ENCODE measurements at places on chromosomes 6 and 20.

DNA sequence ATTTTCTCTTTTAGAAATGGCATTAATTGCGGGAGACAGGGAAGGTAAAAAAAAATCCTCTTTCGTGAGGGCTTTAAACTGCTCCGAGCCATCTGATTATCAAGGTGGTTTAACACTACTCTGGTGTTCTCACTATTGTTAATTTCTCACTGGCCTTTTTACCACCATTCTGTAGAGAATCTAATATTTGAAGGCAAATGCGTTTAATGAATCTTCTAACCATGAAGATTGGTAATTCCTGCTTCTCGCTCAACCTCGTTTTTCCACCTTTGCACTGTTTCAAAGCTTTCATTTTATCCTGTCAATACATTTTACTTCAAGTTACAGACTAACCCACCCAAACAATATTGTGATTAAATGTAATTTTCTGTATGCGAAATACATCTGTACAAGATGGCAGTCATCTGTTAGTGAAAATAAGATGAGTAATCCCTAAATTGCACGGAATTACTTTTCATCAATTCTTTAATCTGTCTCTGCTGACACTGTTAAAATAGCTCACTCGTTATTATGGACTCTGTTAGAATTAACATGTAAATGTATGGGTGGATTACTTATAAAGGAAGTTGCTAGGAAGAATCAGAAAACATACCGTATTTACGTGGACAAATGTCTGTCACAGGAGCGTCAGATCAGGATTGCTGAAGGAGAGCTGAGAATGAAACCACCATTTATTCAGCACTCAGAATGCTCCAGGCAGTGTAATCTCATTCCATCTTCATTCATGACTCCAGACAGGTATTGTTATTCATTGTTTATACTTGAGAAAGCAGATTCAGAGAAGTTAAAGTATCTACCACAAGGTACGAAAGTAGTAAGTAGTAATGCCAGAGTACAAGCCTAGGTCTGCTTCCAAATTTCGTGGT is 1.1 kb upstream of the LCA5 start:
- peak; percentile 22 for DNase-seq

- DNase-seq: no peak
Measured at GRCh38 chr6:7938562-7939183, 28.1 kb upstream of the TXNDC5 start.

- peak; percentile 11 for DNase-seq
Measured at GRCh38 chr6:168956884-168957730, 296.5 kb downstream of the THBS2 start.

- DNase-seq: no peak
Measured at GRCh38 chr6:73108949-73109348, 116.3 kb downstream of the KHDC1L start.

DNA sequence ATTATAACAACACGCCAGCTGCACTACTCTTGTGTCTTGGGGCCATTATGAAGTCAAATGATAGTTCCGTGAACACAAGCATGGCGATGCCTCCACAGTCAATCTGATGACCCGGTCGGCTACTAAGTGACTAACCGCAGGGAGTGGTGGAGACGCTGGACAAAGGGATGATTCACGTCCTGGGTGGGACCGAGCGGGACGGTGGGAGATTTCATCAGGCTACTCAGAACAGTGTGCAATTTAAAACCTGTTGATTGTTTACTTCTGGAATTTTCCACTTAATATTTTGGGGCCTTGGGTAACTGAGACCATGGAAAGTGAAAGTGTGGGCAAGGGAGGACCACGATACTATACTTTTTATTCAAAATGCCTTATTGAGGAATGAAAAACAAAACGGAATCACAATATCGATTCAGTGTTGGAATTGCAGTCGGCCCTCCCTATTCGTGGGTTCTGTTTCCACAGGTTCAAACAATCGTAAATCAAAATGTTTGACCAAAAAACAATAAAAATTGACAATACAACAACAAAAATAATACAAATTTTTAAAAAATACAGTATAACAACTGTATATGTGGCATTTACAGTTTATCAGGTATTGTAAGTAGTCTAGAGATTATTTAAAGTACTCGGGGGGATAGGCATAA is 66.5 kb downstream of the MYLK4 start:
- DNase-seq: no peak

DNA sequence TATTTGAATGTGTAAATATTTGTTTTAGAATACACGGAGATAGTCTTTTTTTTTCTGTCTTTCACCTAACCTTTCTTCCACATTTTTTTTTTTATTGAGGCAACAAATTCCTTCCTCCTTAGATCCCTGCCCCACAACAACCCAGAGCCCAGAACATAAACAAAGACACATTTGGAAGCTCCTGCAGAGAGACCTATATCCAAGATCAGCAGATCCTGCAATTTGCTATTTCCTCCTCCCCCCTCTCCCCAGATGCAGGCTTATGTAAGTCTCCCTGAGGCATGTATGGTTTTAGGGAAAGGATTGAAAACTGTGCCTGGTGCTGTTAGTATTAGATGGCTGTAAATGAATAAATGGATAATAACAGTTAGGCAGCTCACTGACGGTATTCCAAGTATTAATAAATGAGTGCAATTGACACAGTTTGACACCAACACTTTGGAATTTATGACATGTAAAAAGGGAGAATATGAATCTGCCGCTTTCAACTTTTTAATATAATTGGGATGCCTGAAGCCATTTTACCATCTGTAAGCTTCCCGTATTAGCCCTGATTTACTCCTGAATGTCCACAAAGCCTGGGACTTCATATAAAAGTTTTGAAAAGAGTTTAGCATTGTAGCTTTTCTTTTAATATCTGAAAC is 608.3 kb upstream of the CITED2 start:
- DNase-seq: no peak

- no peak for DNase-seq
Measured at GRCh38 chr6:169775321-169775720, 23.9 kb downstream of the ERMARD start.

GRCh38 chr6:10659699-10660348 is 34.6 kb downstream of the C6orf52 start:
- DNase-seq: no peak

GRCh38 chr20:60822699-60823607 is 429.1 kb upstream of the CDH4 start:
- no peak for DNase-seq

DNA sequence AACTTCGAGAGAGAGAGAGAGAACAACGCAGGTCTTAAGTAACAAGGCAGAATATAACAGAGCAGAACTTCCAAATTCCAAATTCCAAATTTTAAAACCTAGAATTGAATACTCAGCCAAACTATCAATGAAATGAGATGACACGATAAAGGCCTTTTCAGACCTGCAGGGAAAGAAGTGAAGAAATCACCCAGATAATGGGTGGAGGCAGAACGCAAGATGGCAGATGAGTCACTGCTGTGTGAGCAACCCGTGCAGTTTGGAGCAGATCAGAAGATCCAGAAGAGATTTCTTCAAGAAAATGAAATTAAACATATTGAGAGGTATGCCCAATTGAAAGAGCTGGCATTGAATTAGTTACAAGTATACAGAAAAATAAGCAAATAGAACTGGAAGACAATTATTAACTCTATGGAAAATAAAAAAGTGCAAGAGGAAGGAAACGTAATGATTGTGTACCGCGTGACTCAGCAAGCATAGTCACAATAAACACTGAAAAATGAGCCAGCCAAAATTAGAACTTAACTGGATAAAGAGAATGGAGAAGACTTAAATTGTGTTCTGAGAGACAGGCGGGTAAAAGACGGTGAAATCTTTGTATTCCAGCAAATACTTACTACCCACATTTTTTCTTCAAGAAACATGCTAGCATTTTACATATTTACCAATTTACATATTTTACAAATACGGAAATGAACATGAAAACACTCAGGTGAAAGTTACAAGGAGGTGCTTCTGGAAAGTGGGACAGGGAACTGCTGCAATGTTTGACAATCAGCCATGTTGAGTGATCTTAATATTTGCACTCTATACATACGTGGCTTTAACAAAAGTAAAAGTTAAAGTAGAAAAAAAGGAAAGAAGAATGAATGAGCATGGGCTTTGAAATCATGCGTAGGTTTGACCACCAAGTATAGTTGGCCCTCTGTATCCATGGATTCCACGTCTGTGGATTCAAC is 87.9 kb upstream of the CDYL start:
- DNase-seq: no peak

DNA sequence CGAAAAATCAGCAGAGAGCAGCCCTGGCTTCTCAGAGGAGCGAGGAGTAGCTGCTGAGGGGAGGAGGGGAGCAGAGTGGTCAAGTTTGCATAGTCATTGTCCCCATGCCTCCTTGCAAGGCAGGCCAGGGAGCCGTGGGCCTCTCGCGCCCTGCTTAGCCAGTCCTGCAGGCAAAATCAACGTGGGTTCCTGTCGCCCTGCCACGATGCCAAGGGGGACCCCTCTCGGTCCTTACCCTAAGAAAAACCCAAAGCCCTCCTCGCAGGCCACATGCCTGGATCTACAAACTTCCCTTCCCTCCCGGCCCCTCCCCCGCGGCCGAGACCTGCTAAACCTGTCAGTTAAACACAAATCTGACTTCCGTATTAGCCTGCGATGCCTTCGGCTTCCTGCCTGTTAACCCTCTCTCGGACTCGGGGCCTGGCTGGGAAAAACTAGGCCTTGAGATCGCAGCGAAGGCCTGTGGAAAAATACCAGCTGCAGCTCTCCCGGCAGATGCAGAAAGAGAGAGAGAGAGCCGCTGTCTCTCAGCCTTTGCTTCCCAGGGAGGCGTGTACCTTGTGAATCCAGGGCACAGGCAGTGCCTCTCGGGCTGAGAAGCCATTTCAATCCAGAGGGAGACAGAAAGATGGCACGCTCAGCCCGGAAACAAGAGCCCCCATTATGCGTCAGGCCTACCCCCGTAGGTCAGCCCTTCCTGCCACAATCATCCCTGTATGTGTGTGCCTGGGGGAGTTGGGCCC is 968 bp upstream of the ZMYND8 start:
- peak; percentile 66 for DNase-seq

- DNase-seq: peak; percentile 42
Measured at GRCh38 chr20:60001108-60001507, 42.9 kb downstream of the CDH26 start.

- DNase-seq: no peak
Measured at GRCh38 chr20:44074252-44075151, 112.5 kb downstream of the JPH2 start.

GRCh38 chr6:101195588-101195987 is 197.9 kb upstream of the GRIK2 start:
- DNase-seq: no peak

DNA sequence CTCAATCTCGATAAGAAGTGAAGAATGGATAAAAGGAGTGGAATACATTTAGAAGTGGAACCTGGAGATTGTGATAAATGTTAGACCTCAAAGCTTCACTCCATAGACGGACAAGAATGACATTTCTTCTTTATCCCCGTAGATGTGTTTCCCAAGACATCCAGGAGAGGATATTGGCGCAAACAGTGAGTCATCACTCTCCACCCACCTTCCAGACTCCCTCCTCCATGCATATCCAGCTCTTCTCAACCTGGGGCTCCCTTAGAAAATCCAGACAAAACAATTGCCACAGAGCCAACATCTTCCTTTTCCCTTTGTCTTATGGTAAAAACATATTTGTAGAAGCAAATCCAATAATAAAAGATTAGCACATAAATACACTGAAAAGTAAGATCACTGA is 586.1 kb downstream of the PTPRT start:
- no peak for DNase-seq

GRCh38 chr6:17505062-17505476 is 95.0 kb upstream of the FAM8A1 start:
- no peak for DNase-seq

DNA sequence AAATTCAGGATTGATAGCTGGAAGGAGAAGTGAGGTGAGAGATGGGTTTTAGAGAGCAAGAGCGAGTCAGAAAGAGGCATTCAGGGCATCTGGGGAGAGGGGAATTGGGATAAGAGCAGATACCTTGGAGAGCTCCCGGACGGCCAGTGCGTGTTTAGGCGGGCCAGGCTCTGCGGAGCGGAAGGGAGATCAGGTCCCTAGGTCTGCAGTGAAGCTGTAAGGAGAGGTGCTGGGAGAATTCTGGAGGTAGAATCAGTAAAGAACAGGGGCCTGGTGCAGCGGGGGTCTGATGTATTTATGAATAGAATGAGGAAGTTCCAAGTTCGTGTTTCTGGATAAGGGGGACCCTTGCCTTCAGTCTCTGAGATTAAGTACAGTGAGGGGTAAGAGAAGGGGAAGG is 47.4 kb upstream of the FAM83D start:
- DNase-seq: no peak

DNA sequence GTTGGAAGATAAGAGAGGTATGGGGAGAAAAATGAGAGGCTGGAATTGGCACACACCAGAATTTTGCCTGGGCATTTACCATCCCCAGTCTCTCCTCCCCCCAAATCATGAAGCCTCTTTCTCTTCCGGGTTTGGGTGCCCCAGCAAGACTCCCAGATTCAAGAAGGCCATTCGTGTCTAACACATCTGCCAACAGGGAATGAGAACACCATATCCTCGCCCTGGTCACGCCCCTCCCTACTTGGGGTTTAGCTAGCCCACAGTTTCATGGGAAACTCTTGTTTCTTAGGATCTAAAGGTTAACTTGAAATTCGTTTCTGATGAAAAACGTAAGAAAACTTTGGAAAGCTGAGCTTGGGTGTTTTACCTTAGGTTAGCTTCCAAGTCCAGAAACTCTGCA is 105.5 kb upstream of the TMEM170B start:
- DNase-seq: no peak

GRCh38 chr6:33431880-33432541 is 12.1 kb downstream of the SYNGAP1 start:
- no peak for DNase-seq

GRCh38 chr6:133551847-133552341 is 310.7 kb downstream of the EYA4 start:
- no peak for DNase-seq

DNA sequence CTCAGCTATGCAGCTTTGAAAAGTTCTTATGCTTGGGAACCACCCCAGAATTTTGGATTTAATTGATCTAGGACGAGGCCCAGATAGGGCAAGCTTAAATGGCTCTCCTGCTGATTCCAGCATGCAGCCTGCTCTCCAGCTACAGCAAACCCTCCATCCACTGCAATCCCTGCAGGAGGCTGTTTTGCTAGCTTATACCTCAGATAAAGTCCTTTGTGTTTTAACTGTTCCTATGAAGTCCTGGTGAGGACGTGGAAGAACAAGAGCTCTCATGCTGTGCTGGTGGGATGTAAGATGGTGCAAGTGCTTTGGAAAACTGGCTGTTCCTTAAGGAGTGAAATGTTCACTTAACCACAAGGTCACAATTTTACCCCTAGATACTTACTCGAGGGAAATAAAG is 25.5 kb upstream of the NXT1 start:
- no peak for DNase-seq

GRCh38 chr6:6736791-6737654 is 148.5 kb downstream of the LY86 start:
- DNase-seq: no peak

DNA sequence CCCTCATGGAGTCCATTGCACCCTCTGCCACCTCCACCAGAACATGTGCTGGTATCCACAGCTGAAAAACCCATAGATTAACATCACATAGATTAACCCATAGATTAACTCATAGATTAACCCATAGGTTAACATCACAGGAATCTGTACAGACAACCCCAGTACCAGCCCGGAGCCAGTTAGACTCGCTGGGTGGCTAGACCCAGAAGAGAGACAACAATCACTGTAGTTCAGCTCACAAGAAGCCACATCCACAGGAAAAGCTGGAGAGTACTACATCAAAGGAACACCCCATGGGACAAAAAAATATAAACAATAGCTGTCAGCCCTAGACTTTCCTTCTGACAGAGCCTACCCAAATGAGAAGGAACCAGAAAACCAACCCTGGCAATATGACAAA is 25.1 kb downstream of the SERPINB9 start:
- DNase-seq: no peak

GRCh38 chr20:46546298-46546697 is 4.2 kb downstream of the OCSTAMP start:
- DNase-seq: no peak
